ENCODE measurements at places on chromosomes 1 and 21. TPM values are rescaled to one million over a fixed set of nuclear protein-coding genes. Genes with fewer than 3 reads are reported as not detected.

- H3K27ac ChIP-seq, result peak within 1 kb of the TSS; percentile 83
- no peaks in the 10 kb centered on the region for H3K36me3 ChIP-seq
- peak; percentile 88 for DNase-seq
- H3K4me3 ChIP-seq, result peak within 1 kb of the TSS; percentile 86
- peaks cover 12% of the 10 kb centered on the region for H3K4me1 ChIP-seq
Observed at GRCh38 chr1:33181921-33182341, at the start of gene TRIM62. TSS of gene TRIM62 (minus strand) at chr1:33182043. CDS start at chr1:33181432, 611 bp downstream.

The RCOR3 gene
- 128 TPM for total RNA-seq

GRCh38 chr1:34758751-34759150 is 789 bp upstream of the GJB4 start:
- no peak for DNase-seq
- no peak overlapping the region for H3K27ac ChIP-seq
- no peaks in the 10 kb centered on the region for H3K27me3 ChIP-seq
- no peaks in the 10 kb centered on the region for H3K36me3 ChIP-seq
- H3K4me3 ChIP-seq, result no peak overlapping the region

- no peaks in the 10 kb centered on the region for H3K4me1 ChIP-seq
- no peak overlapping the region for H3K4me3 ChIP-seq
- peak; percentile 12 for DNase-seq
Observed at GRCh38 chr1:198220428-198220827, 63.6 kb downstream of the NEK7 start.

The VHLL gene
- total RNA-seq, result not detected

- DNase-seq, result no peak
- no peaks in the 10 kb centered on the region for H3K4me1 ChIP-seq
- peaks cover 14% of the 10 kb centered on the region for H3K36me3 ChIP-seq
- no peaks in the 10 kb centered on the region for H3K27me3 ChIP-seq
- no peak overlapping the region for H3K27ac ChIP-seq
Observed at GRCh38 chr1:58465825-58466629, 80.5 kb downstream of the OMA1 start.

- H3K4me3 ChIP-seq, result peak overlapping the region; percentile 60
- peaks cover 55% of the 10 kb centered on the region for H3K4me1 ChIP-seq
- no peaks in the 10 kb centered on the region for H3K36me3 ChIP-seq
Observed at GRCh38 chr1:2229037-2229864, 1.1 kb downstream of the SKI start.

The UTS2 gene
- not detected for total RNA-seq

The CLDN8 gene
- total RNA-seq, result not detected

DNA sequence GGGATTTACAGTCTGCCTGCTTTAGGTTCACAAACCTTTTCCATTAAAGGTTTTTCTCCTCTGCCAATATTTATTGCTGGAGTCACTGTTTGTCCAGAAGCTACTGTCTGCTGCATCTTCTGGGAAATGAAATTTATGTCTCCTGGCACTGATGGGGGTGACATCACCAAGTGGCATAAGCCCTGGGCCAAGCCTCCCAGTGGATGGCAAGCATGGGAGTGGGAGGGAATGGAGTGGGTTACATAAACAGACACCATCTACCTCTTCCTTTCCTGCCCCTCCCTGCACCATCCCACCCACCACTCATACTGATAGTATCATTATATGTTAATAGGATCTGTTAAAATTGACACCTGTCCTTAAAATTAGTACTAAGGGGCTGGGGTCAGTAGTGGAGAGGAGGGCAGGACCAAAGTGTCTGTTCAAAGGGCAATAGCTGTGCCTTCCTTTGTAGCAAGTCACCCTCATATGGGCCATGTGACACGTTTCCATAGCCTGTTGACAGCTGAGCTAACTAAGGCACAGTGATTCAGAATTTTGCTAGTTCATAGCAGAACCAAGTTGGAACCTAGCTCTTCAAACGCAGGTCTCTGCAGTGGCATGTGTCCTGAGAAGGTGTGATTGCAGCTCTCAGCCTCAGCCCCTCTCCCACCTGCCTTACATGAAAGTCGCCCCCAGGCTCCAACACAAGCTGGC is 71.0 kb downstream of the MAB21L3 start:
- peaks cover 7% of the 10 kb centered on the region for H3K4me1 ChIP-seq
- no peaks in the 10 kb centered on the region for H3K27me3 ChIP-seq
- H3K27ac ChIP-seq, result no peak overlapping the region
- no peaks in the 10 kb centered on the region for H3K36me3 ChIP-seq
- DNase-seq, result no peak

- H3K4me1 ChIP-seq, result peaks cover 7% of the 10 kb centered on the region
- H3K27ac ChIP-seq, result no peak overlapping the region
- H3K36me3 ChIP-seq, result peaks cover 63% of the 10 kb centered on the region
- no peak overlapping the region for H3K4me3 ChIP-seq
Observed at GRCh38 chr1:9612162-9612845, 23.6 kb downstream of the TMEM201 start.

DNA sequence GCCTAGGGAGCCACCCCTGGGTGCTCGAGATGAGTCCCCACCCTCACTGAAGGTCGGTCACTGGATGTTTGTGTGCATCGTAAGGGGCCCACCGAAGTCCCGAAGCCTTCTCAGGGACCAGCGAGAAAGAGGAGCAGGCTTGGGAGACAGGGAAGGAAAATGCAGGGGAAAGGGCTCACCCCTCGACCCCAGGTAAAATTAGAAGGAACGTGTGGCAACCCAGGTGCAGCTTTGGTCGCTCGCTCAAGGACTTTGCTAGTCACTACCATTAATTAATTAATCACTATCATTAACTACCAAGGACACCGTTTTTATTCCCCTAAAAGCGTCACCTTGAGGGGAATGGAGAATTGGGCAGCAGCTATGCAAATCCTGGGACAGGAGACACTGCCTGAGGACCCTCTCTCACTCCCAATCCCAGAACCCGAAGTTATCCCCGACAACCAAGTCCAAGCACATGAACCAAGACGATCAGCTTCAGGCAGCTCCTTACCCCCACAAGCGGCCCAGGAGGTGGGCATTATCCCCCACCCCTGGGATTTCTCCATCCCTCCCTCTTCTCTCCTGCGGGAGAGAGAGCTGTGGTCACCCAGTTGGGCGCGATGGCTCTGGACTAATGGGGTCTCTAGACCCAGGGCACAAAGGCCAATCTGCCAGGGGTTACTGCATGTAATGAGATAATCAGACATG is 4.2 kb upstream of the SIM2 start:
- no peaks in the 10 kb centered on the region for H3K36me3 ChIP-seq
- H3K27ac ChIP-seq, result peak overlapping the region; percentile 89
- peaks cover 35% of the 10 kb centered on the region for H3K27me3 ChIP-seq
- H3K4me1 ChIP-seq, result peaks cover 34% of the 10 kb centered on the region

DNA sequence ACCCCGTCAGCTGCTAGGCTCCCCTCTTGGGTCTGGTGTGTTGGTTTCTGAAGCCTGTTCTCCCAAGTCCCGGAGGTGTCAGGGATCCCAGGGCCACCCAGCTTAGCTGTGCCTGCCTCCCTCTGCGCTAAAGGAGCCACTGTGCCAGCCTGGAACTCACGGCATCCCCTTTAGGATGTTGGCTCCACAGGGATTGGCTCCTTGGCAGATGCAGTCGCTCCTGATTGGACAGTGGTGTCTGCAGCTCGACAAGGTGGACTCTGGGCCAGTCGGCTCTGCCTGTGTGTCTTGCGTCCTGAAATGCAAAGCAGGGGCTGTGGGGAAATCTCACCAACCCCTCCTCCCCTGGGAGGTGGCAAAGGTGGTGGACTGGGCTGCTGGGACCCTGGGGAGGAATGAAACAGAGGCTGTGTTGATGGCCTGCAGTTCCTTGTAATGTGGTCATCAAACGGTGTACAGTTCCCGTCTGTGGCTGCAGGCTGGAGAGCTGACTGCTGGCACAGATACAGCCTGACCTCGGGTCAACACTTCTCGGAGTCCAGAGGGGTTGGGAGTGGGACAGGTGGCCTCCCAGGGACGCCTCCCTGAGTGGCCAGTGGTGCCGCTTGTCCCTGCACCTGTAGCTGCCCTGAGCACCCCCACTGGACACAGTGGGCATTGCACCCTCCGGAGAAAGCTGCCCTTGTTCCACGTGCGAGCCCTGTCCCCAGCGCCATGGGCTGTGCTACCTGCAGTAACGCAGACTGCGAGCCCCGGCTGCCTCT is 11.5 kb upstream of the KCNAB2 start:
- no peaks in the 10 kb centered on the region for H3K27me3 ChIP-seq
- no peaks in the 10 kb centered on the region for H3K36me3 ChIP-seq
- DNase-seq, result peak; percentile 61

GRCh38 chr1:219733511-219734174 is 120.7 kb upstream of the ZC3H11B start:
- H3K4me1 ChIP-seq, result no peaks in the 10 kb centered on the region
- no peaks in the 10 kb centered on the region for H3K36me3 ChIP-seq
- no peak overlapping the region for H3K27ac ChIP-seq
- H3K27me3 ChIP-seq, result no peaks in the 10 kb centered on the region
- no peak overlapping the region for H3K4me3 ChIP-seq

DNA sequence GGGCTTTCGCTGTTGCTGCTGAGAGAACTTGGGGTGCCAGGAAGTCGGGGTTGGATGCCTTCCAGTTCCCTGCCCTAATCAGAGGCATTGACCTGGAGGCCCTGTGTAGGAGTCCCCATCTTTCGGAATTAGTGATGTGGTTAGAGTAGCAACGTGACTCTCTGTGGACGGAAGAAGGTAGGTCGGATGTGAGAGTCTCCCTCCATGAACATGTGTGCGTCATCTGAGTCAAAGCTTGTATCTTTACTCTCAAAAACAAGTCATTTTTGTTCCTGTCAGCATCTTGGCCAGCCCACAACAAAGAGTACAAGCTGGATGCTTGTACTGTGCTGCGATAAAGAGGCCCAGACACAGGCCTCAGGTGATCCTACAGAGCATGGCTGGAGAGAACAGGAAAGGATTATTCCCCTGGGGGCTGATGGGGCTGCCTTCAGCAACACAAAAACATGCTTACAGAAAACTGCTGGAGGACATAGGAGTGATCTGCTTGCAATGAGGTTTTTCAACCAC is 31.0 kb upstream of the IL10 start:
- H3K36me3 ChIP-seq, result no peaks in the 10 kb centered on the region
- DNase-seq, result peak; percentile 28
- peaks cover 13% of the 10 kb centered on the region for H3K27me3 ChIP-seq
- peak overlapping the region; percentile 47 for H3K27ac ChIP-seq

- no peaks in the 10 kb centered on the region for H3K27me3 ChIP-seq
- DNase-seq, result no peak
- H3K36me3 ChIP-seq, result peaks cover 26% of the 10 kb centered on the region
- H3K27ac ChIP-seq, result peak overlapping the region; percentile 96
- peaks cover 67% of the 10 kb centered on the region for H3K4me1 ChIP-seq
- peak overlapping the region; percentile 85 for H3K4me3 ChIP-seq
Observed at GRCh38 chr1:25821630-25822091, 1.9 kb downstream of the MTFR1L start.

The CLDN14 gene
- total RNA-seq, result not detected

DNA sequence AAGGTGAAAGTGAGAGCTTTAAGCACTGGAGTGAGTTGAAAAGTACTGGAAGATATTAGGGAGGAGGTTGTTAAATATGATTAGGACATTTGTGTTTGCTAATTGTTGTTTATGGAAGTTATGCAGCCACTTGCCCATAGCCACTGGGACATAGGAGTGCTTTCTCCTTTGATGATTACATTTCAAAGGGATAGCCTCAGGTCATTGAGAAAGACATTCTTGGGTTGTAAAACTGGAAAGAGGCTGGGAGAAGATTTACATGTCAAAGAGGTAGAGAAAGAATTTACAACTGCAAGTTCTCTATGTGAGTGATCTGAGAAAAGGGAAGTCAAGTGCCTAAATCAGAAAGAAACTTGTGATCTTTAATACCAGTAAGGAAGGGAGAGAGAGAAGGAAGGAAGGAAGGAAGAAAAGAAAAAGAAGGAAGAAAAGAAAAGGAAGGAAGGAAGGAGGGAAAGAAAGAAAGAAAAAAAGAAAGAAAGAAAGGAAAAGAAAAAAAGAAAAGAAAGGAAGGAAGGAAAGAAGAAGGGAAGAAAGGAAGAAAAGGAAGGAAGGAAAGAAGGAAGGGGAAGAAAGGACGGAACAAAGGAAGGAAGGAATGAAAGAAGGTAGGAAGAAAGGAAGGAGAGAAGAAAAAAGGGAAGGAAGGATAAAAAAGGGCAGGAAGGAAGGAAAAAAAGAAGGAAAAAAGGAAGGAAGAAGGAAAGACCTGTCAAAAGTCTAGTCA is 284.6 kb upstream of the DPYD start:
- H3K27ac ChIP-seq, result no peak overlapping the region
- no peak for DNase-seq
- no peaks in the 10 kb centered on the region for H3K4me1 ChIP-seq
- no peak overlapping the region for H3K4me3 ChIP-seq
- no peaks in the 10 kb centered on the region for H3K27me3 ChIP-seq
- no peaks in the 10 kb centered on the region for H3K36me3 ChIP-seq

DNA sequence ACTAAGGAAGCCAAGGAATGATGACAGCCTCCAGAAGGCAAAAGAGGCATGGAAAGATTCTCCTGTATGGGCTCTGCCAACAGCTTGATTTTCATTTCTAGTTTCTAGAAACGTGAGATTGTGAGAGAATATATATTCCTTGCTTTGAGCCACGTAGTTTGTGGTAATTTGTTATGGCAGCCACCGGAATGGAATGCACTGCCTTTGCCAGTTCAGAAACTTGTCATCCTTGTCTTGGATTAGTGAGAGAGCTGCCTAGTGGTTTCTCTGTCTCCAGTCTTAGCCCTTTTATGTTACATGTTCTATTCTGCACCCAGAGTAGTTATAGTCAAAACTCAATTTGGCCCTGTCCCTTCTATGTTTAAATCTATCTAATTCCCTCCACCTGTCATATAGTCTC is 216.0 kb upstream of the PTGFR start:
- no peak for DNase-seq
- H3K27ac ChIP-seq, result no peak overlapping the region
- no peaks in the 10 kb centered on the region for H3K4me1 ChIP-seq
- no peaks in the 10 kb centered on the region for H3K27me3 ChIP-seq

The SDC3 gene
- 47.2 TPM for total RNA-seq

DNA sequence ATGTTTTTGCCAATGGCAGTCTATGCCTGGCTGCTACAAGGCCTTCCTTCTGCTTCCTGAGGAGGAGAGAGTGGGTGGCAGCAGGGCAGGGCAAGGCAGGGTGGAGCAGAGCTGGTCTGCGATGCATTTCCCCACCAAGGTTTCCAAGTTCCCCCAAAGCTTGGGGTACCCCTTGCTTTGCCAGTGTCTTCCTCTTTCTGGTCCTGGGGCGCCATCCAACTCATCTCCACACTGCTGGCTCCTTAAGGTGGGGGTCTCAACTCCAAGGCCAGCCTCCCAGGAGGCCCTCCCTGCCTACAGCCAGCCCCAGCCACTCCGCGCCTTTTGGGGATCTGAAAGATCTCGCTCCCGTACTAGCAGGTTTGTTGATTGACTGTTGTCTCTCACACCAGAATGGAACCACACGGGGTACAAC is 3.9 kb upstream of the SKI start:
- H3K27ac ChIP-seq, result no peak overlapping the region
- H3K4me3 ChIP-seq, result no peak overlapping the region
- H3K27me3 ChIP-seq, result peaks cover 4% of the 10 kb centered on the region
- peaks cover 6% of the 10 kb centered on the region for H3K4me1 ChIP-seq
- H3K36me3 ChIP-seq, result no peaks in the 10 kb centered on the region
- DNase-seq, result no peak

GRCh38 chr1:20220036-20220435 is 33.7 kb upstream of the PLA2G2C start:
- H3K4me3 ChIP-seq, result no peak overlapping the region
- H3K36me3 ChIP-seq, result no peaks in the 10 kb centered on the region
- no peak overlapping the region for H3K27ac ChIP-seq
- H3K27me3 ChIP-seq, result no peaks in the 10 kb centered on the region
- H3K4me1 ChIP-seq, result no peaks in the 10 kb centered on the region

The SHE gene
- 4.9 TPM for total RNA-seq

- no peaks in the 10 kb centered on the region for H3K27me3 ChIP-seq
- H3K36me3 ChIP-seq, result no peaks in the 10 kb centered on the region
- no peak for DNase-seq
- H3K4me1 ChIP-seq, result no peaks in the 10 kb centered on the region
- no peak overlapping the region for H3K4me3 ChIP-seq
- no peak overlapping the region for H3K27ac ChIP-seq
Observed at GRCh38 chr1:177383715-177384114, 213.0 kb downstream of the BRINP2 start.
